ENCODE measurements at places on chromosomes 7 and 10. TPM values are rescaled to one million over a fixed set of nuclear protein-coding genes. Genes with fewer than 3 reads are reported as not detected.

LBX1 gene
- not detected for total RNA-seq

- DNase-seq: no peak
Measured at GRCh38 chr10:133236401-133237240, 1.0 kb upstream of the VENTX start.

DNA sequence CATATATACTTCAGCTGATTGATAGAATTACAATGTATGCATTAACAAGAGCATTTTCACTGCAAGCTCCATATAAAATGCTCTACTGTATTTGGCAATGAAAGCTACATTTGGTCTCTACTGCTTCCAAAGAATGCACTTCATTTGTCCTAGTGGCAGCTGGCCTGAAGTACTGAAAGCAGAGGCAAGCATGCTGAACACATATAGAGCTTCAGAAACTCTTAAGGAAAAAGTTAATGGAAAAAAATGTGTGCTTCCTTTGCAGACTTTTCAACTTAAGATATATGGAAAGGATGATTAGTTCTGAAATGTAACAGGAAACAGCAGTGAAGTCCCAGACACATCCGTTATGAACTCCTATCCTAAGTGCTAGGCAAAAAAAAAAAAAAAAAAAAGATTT is 537.1 kb upstream of the POM121L12 start:
- DNase-seq: no peak

MSRB2 gene
- 9.2 TPM for total RNA-seq

- DNase-seq: no peak
Measured at GRCh38 chr7:6475433-6476186, 27.9 kb upstream of the DAGLB start.

- no peak for DNase-seq
Measured at GRCh38 chr7:24212073-24212472, 71.9 kb upstream of the NPY start.

- DNase-seq: no peak
Measured at GRCh38 chr10:26000971-26001370, 66.9 kb downstream of the MYO3A start.

MMP21 gene
- total RNA-seq: not detected

KLF6 gene
- 167 TPM for total RNA-seq

TMEM178B gene
- 0.25 TPM for total RNA-seq

GRCh38 chr7:102189756-102190155 is 96.9 kb upstream of the SH2B2 start:
- no peak for DNase-seq

DNA sequence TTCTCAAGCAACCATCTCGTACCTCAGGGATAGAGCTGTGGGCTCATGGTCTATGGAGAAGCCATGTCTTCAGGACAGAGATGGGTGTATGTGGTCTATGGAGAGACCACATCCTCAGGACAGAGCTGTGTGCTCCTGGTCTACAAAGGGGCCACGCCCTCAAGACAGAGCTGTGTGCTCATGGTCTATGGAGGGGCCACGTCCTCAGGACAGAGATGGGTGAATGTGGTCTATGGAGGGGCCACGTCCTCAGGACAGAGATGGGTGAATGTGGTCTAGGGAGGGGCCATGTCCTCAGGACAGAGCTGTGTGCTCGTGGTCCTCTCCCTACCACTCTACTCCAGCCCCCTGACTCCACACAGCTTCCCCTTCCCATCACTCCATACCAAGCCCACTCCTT is 117.8 kb downstream of the WDR37 start:
- no peak for DNase-seq

- peak; percentile 8 for DNase-seq
Measured at GRCh38 chr7:93902777-93903423, 3.5 kb upstream of the GNGT1 start.

ANLN gene
- total RNA-seq: 87.9 TPM

FAM185A gene
- 8.3 TPM for total RNA-seq

DNA sequence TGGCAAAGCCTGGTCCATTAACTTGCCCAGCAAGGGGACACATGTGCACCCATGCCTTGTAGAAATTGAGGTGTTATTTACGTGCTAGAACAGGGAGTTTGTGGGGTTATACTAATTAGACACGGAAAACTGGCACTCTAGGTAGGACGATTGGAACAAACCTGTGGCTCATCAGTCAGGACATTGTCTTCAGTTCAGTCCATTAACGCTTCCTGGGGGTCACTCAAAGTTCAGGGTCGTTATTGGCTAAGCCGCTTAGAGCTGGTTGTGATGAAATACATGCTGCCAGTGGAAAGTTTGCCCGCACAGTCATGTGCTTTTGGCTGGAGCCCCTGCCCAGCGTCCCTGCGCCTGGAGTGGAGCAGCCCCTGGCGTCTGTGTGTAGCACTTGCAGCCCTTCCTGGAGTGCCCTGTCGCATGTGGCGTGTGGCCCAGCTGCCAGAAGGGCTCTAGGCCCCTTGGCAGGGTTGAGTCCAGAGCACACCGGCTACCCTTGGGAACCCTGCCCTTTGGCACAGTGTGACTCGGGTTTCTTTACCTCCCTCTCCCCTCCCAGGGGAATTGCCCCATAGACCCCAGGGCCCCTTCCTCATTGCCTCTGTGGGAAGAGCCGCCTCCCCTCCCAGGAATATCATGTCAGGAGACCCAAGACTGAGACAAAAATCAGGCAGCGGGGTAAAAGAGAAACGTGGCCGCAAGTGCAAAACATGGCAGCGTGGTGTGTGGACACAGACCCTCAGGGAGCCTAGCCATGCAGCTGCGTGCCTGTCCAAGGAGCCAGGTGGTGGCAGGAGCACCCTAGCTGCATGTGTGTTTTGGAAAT is 9.8 kb downstream of the ZNF775 start:
- no peak for DNase-seq

GRCh38 chr10:21079330-21079658 is 182.2 kb upstream of the NEBL start:
- DNase-seq: no peak

DNA sequence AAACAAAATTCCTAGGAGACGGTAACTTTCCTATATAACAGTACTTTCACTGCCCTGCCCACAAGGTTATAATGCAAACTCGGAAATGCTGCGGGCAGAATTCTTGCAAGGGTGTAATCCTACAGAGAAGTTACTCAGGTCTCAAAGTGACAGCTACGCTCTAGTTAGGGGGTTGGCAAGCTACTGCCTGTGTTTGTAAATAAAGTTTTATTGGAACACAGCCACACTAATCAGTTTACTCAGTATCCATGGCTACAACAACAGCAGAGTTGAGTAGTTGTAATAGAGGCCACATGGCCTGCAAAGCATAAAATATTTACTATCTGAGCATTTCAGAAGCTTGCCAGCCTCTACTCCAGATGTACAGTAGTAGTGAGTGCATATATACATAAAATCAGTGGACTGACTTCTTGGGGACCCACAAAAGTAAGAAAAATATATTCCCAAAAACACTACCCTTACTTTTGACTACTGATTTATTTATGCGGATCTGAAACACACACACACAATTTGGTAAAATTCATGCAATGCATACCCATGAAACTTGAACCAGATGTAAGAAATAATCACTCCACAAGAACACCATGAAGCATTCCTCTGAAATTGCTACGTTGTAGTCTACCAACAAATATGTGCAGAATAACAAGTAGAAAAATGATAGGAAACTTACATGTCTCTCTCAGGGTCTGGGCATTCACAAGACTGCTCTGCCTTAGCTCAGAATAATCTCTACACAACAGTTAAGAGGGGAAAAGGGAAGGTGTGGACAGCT is 53.0 kb downstream of the SMURF1 start:
- DNase-seq: no peak
